ENCODE measurements at places on chromosomes 16 and 17.
A peak's percentile ranks its signal among the peaks of the same experiment; 100 is the strongest.

DNA sequence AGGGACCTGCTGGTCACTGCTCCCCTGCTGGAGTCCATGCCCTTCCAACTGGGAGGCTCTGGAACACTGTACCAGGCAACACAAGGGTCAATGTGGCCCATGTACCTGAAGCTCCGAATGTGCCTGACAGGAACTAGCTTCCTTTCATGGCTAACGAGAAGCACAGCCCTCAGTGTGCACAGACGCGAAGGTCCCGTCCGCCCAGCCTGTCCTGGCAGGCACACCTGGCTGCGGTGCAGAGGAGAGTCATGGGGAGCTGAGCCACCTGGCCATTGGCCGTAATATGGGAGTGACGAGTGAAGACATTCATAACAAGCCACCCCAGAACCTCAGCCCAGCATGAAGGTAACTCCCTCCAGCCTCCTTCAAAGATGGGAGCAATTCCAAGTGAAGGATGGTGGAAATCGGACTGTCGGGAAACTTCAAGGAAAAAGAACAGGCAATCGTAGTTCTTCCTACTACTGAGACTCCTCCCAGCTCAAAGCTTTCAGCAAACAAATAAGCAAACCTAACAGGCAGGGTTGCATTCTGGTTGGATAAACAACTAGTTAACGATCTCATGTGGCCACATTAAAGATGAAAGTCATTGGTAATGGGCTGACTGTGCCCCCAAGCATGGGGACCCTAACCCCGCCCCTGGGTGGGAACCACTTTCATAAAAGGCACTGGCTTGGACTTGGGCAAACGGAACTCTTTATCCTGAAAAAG lies 13.2 kb downstream of the TMEM11 start:
- DNase-seq, result no peak
- no peaks in the 10 kb centered on the region for H3K4me1 ChIP-seq
- peaks cover 16% of the 10 kb centered on the region for H3K36me3 ChIP-seq
- no peak overlapping the region for H3K27ac ChIP-seq
- H3K27me3 ChIP-seq, result no peaks in the 10 kb centered on the region

GRCh38 chr17:40112191-40112711 lies 9.5 kb upstream of the MSL1 start:
- DNase-seq, result no peak
- H3K36me3 ChIP-seq, result no peaks in the 10 kb centered on the region
- H3K27me3 ChIP-seq, result no peaks in the 10 kb centered on the region
- H3K4me1 ChIP-seq, result peaks cover 37% of the 10 kb centered on the region

DNA sequence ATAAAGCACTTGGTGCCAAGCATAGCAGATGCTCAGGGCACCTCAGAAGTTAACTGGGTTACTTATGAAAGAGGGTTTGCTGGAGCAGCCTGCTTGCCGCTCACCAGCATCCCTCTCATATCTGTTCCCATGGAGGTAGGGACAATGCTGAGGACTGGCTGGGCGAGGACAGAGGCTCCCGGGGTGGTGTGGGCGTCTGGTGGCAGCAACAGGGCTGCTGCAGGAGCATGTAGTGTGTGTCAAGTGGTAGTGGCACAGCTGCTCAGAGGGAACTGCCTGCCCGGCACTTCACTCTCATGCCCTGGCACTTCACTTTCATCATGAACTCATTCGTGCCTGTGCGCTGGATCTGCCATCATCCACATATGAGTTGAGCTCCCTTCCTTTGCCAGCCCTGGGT lies 26.9 kb upstream of the ZNHIT3 start:
- no peak for DNase-seq
- peaks cover 14% of the 10 kb centered on the region for H3K27me3 ChIP-seq
- H3K27ac ChIP-seq, result no peak overlapping the region
- no peaks in the 10 kb centered on the region for H3K4me1 ChIP-seq

GRCh38 chr17:10233161-10233560 lies 34.8 kb upstream of the GAS7 start:
- no peaks in the 10 kb centered on the region for H3K36me3 ChIP-seq
- no peak overlapping the region for H3K27ac ChIP-seq
- no peak for DNase-seq

DNA sequence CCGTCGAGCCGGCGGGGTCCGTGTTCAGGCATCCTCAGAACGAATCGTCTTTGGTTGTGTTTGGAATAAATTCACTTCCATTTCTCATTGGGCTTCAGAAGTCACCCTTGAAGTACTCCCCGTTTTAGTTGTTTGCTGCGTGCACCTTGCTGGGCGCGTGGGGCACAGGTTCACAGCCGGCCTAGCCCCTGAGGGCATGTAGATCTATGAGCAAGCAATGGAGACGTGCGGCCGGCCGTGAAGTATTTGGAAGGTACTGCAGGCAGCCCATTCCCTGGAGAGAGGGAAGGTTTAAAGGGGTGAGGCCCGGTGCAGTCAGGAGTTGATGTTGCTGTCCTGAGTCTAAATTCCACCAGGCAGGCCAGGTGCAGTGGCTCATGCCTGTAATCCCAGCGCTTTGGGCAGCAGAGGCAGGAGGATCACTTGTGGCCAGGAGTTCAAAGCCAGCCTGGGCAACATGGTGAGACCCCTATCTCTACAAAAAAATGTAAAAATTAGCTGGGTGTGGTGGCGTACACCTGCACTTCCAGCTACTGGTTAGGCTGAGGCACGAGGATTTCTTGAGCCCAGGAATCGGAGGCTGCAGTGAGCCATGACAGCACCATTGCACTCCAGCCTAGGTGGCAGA lies 714 bp downstream of the ACSF3 start:
- H3K36me3 ChIP-seq, result no peaks in the 10 kb centered on the region
- DNase-seq, result peak; percentile 46
- H3K27ac ChIP-seq, result peak overlapping the region; percentile 36
- peak overlapping the region; percentile 73 for H3K4me3 ChIP-seq
- H3K4me1 ChIP-seq, result peaks cover 27% of the 10 kb centered on the region

DNA sequence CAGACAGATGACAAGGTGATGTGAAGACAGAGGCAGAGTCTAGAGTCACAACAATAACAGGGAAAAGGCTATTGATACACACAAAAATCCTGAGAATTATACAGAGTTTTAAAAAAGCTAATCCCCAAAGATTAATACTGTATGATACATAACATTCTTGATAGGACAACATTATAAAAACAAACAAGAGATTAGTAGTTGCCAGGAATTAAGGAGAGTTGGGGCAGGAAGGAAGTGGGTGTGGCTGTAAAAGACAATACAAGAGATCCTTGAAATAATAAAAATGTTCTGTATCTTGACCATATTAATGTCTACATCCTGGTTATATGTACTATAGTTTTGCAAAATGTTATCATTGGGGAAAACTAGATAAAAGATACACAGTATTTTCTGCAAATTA lies 309.5 kb upstream of the PMFBP1 start:
- no peak overlapping the region for H3K27ac ChIP-seq
- no peak overlapping the region for H3K4me3 ChIP-seq
- no peaks in the 10 kb centered on the region for H3K36me3 ChIP-seq
- no peaks in the 10 kb centered on the region for H3K4me1 ChIP-seq

GRCh38 chr17:50218071-50218759 lies 16.8 kb upstream of the COL1A1 start:
- no peak overlapping the region for H3K4me3 ChIP-seq
- DNase-seq, result no peak
- peak overlapping the region; percentile 40 for H3K27ac ChIP-seq
- H3K4me1 ChIP-seq, result no peaks in the 10 kb centered on the region
- no peaks in the 10 kb centered on the region for H3K36me3 ChIP-seq
- H3K27me3 ChIP-seq, result no peaks in the 10 kb centered on the region

GRCh38 chr16:73878611-73879010 lies 418.0 kb upstream of the PSMD7 start:
- no peaks in the 10 kb centered on the region for H3K27me3 ChIP-seq
- no peaks in the 10 kb centered on the region for H3K36me3 ChIP-seq
- no peaks in the 10 kb centered on the region for H3K4me1 ChIP-seq
- H3K4me3 ChIP-seq, result no peak overlapping the region
- no peak overlapping the region for H3K27ac ChIP-seq
- DNase-seq, result no peak

GRCh38 chr16:162271-162991 lies 3.3 kb upstream of the HBM start:
- no peak overlapping the region for H3K27ac ChIP-seq
- H3K36me3 ChIP-seq, result no peaks in the 10 kb centered on the region
- no peak overlapping the region for H3K4me3 ChIP-seq
- H3K27me3 ChIP-seq, result peaks cover 25% of the 10 kb centered on the region
- no peaks in the 10 kb centered on the region for H3K4me1 ChIP-seq

DNA sequence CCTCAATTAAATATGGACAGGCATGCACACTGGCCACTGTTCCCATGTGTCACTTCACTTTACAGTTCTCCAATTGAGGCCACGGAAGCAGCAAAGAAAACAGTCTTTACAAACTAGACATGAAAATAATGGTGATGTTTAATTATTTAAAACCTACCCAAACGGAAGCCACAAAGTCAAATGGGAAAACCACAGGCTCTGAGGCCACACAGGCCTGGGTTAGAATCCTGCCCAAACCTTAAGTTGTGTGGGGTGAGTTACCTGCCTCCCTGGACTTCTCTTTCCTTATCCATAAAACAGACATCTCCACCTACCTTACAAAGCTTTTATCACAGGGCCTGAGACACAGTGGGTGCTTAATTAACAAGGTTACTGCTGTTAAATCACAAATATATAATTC lies 137.4 kb downstream of the PARN start:
- H3K27me3 ChIP-seq, result no peaks in the 10 kb centered on the region
- no peaks in the 10 kb centered on the region for H3K4me1 ChIP-seq
- DNase-seq, result no peak
- H3K4me3 ChIP-seq, result no peak overlapping the region

DNA sequence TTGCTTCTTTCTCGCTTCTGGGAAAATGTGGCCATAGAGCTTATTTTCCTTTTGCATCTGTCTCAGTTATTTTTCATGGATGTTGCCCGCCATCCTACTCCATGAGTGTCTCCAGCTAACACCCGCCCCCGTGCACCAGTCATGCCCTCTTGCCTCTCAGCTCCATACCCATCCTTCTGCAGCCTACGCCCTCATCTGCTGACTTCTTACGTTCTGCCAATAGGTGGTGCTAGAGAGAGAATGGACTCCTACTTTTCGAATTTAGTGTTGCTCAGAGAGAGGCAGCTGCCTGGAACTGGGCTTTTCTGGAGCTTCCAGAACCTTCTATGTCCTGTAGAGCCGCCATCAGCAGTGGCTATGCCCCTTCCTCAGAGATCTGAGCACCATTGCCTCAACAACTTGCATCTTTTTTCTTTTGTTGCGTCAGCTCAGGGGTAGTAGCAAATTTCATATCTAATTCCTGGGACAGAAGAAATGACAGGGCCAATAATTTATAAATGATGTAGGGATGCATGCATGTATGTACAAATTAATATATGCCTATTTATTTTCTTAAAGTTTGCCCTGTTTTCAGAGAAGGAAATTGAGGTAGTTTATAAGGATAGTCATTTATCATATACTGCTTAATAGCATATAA lies 119.7 kb upstream of the MYOCD start:
- no peaks in the 10 kb centered on the region for H3K36me3 ChIP-seq
- no peaks in the 10 kb centered on the region for H3K4me1 ChIP-seq
- no peaks in the 10 kb centered on the region for H3K27me3 ChIP-seq
- no peak overlapping the region for H3K27ac ChIP-seq
- DNase-seq, result peak; percentile 47

- H3K4me1 ChIP-seq, result no peaks in the 10 kb centered on the region
- no peaks in the 10 kb centered on the region for H3K36me3 ChIP-seq
- H3K27ac ChIP-seq, result peak within 1 kb of the TSS; percentile 54
These were observed at the start of gene BLMH for GRCh38 chr17:30291543-30292285. BLMH (minus strand) TSS chr17:30291944; CDS start chr17:30291819, 125 bp downstream.

DNA sequence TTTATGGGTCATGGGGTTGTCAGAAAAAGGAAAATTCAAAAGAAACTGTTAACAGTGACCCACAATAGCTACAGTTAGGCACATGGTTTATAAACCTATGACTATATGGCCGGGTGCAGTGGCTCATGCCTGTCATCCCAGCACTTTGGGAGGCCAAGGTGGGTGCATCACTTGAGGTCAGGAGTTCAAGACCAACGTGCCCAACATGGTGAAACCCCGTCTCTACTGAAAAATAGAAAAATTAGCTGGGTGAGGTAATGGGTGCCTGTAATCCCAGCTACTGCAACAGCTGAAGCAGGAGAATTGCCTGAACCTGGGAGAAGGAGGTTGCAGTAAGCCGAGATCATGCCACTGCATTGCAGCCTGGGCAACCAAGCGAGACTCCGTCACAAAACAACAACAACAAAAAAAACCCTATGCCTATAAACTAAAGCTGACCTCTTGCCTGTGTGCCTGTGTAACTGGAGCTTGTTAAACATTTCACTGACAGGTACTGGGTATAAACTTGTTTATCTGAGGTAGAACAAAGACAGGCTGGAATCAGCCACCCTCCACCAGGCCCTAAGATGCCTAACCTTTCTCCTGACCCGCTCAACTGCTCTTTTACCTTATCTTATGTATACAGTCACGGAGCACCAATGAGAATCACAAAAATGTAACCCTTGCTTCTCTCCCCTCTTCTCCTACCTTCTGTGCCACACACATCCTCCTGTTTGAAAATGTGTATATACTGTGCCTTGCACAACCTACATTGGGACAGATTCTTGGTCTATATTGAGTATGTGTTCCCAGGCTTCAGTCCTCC lies 62.9 kb upstream of the ATF7IP2 start:
- H3K27ac ChIP-seq, result no peak overlapping the region
- no peak overlapping the region for H3K4me3 ChIP-seq
- DNase-seq, result no peak
- no peaks in the 10 kb centered on the region for H3K36me3 ChIP-seq
- H3K27me3 ChIP-seq, result no peaks in the 10 kb centered on the region

- no peaks in the 10 kb centered on the region for H3K36me3 ChIP-seq
- H3K27me3 ChIP-seq, result no peaks in the 10 kb centered on the region
- no peaks in the 10 kb centered on the region for H3K4me1 ChIP-seq
These were observed 16.6 kb downstream of the GPR179 start for GRCh38 chr17:38326996-38327792.

DNA sequence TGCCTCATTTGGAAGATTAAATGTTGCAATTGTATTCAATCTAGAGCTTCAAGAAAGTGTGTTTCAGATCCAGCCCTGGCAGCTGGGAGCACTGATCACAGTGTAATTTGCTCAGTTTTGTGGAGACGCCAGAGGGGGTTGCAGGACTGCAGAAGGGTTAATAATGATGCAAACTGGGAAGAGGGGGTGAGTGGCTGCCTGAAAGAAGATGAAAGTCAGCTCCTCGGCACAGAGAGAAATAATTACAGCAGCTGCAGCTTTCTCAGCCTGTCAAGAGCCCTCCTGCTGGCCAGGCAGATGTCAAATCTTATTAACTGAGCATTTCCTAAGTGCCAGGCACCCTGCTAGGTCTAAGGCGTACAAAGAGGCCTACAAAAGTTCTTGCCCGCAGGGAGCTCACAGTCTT lies 97.7 kb downstream of the ZNF18 start:
- no peaks in the 10 kb centered on the region for H3K27me3 ChIP-seq
- DNase-seq, result no peak
- H3K27ac ChIP-seq, result no peak overlapping the region

DNA sequence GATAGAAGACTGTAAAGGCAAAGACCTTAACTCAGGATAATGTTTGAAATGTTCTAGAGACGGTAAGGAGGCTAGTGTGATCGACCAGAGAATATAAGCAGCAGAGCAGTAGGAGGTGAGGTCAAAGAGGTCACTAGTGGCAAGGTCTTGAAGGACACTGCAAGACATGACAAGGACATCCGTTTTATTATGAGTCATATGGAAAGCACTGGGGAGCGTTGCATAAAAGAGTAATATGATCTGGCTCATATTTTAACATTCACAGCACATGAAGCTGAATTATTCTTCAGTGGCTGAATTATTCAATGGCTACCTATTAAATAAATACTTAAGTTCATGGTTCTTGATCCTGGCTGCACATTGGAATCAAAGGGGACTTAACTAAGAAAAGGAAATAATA lies 123.7 kb downstream of the SOX9 start:
- no peak overlapping the region for H3K27ac ChIP-seq
- no peak for DNase-seq
- H3K4me3 ChIP-seq, result no peak overlapping the region
- no peaks in the 10 kb centered on the region for H3K27me3 ChIP-seq
- no peaks in the 10 kb centered on the region for H3K4me1 ChIP-seq
- H3K36me3 ChIP-seq, result no peaks in the 10 kb centered on the region
